ENCODE measurements at places on chromosomes 3 and 15. TPM values are rescaled to one million over a fixed set of nuclear protein-coding genes. Genes with fewer than 3 reads are reported as not detected.

The SOX14 gene
- total RNA-seq: not detected

The C3orf80 gene
- total RNA-seq: 2.4 TPM

The LTK gene
- 9.2 TPM for total RNA-seq

The CLDN11 gene
- 0.22 TPM for total RNA-seq

The PPARG gene
- 71.6 TPM for total RNA-seq

The STRIT1 gene
- not detected for total RNA-seq

The CSTA gene
- total RNA-seq: 11.0 TPM

The TGM5 gene
- not detected for total RNA-seq

The APPL1 gene
- total RNA-seq: 30.8 TPM

The SATB1 gene
- 2.7 TPM for total RNA-seq

The PPP1R14D gene
- not detected for total RNA-seq

The RSL24D1 gene
- total RNA-seq: 149 TPM

The CASR gene
- total RNA-seq: not detected

The SMCO1 gene
- not detected for total RNA-seq

The UROC1 gene
- not detected for total RNA-seq

The NECTIN3 gene
- total RNA-seq: 93.6 TPM

The ANKRD34C gene
- total RNA-seq: not detected

The SLC2A2 gene
- not detected for total RNA-seq

The FBN1 gene
- total RNA-seq: 1.7 TPM

The DAZL gene
- not detected for total RNA-seq

The KBTBD13 gene
- not detected for total RNA-seq

The SLC51B gene
- total RNA-seq: not detected

The EOMES gene
- 1.4 TPM for total RNA-seq

The SNTN gene
- total RNA-seq: not detected

The ITPKA gene
- total RNA-seq: 10.8 TPM

The ZNF385D gene
- not detected for total RNA-seq

The GOLGA6D gene
- 0.12 TPM for total RNA-seq

The SEMA3B gene
- total RNA-seq: 46.2 TPM

The TRPC1 gene
- total RNA-seq: 6.1 TPM

The NRROS gene
- 0.12 TPM for total RNA-seq

The GOLGA8B gene
- 69.9 TPM for total RNA-seq

The GLT8D1 gene
- total RNA-seq: 42.1 TPM

The ECT2 gene
- total RNA-seq: 95.6 TPM

The GPR62 gene
- not detected for total RNA-seq

The LRRIQ4 gene
- total RNA-seq: not detected

The MAP1A gene
- total RNA-seq: 1.9 TPM

The CD200 gene
- not detected for total RNA-seq

The FILIP1L gene
- 0.17 TPM for total RNA-seq

The KCNH8 gene
- total RNA-seq: 0.12 TPM

The FAM81A gene
- 6.6 TPM for total RNA-seq

The IGF1R gene
- 16.3 TPM for total RNA-seq

The DISP2 gene
- 3.3 TPM for total RNA-seq
